ENCODE measurements at places on chromosomes 2 and 18.

DNA sequence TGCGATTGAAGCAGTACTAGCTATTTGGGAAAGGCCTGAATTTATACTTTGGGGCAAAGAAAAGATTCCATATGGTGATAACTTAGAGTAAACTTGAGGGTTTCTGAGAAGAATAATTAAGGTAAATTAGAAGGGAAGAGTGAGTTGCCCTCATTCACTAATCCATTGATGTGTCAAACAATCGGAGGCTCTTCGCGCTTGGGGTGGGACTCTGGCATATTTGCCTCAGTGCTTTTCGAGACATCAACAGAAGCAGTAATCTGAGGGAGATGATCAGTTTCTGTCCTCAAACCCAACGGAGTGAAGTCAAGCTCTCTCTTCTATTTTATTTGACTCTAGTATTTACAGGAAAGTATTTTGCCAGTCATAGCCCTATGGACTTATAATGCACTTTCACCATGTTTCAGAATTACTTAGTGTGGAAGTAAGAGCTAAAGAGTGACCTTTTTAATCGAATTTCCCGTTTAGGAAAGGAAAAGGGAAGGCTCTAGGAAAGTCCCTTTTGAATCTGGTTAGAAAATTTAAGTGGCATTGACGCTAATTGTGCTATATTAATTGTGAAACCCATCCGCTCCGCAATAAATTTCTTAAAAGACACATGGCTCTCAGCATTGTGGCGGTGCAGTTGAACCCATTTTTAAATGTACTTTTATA is 1.3 kb downstream of the RAB10 start:
- DNase-seq: peak; percentile 46

- no peak for DNase-seq
Observed at GRCh38 chr2:236061497-236061896, 106.7 kb downstream of the GBX2 start.

DNA sequence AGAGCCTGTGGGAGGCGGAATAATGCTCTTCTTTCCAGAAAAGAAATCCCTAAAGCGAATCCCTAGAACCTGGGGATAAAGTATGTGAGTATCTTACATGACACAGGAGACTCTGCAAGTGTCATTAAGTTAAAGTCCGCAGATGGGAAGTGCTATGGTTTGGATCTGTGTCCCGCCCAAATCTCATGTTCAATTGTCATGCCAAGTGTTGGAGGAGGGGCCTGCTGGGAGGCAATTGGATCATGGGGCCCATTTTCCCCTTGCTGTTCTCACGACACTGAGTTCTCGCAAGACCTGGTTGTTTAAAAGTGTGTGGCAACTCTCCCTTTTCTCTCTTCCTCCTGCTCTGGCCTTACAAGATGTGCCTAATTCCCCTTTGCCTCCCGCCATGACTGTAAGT is 207.8 kb downstream of the MYT1L start:
- DNase-seq: no peak

GRCh38 chr18:48676346-48676745 is 137.5 kb downstream of the CTIF start:
- DNase-seq: peak; percentile 47

GRCh38 chr18:58860747-58861231 is 3.9 kb upstream of the ZNF532 start:
- peak; percentile 45 for DNase-seq

DNA sequence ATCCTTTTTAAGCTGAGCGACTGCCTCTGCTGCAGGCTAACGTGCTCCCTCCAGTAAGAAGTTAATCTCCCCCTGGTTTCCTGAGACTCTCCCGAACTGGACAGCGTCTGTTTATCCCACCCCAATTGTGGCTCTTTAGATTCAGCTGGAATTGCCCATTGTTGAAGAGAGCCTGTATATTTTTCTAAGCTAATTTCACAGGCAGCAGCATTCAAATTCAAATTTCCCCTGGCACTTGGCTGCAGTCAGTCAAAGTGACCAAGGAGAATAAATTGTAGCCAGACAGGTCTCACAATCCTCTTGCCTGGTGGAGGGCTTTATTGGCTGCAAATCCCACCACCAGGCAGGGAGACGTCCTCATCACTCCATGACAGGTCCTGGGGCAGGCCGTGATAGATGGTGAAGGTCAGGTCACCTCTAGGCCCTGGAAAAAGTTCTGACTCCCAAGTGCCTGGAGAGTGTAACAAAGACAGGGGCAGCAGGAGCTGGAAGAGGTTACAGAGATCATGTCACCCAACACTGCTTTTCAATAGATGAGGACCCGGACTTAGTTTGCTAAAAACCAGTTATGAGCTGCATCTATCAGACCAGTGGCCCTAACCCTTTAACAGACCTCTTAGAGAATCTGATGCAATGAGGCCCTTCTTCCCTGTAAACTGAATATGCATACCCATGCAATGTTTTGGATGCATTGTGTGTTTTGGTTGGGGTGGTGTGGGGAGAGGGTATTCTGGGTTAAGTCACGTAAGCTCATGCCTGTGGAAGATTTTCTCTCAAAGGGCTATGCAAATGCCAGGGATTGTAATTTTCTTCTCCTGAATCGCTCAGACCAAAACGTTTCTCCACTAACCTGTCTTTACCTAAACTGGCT is 32.3 kb upstream of the C18orf32 start:
- DNase-seq: no peak

DNA sequence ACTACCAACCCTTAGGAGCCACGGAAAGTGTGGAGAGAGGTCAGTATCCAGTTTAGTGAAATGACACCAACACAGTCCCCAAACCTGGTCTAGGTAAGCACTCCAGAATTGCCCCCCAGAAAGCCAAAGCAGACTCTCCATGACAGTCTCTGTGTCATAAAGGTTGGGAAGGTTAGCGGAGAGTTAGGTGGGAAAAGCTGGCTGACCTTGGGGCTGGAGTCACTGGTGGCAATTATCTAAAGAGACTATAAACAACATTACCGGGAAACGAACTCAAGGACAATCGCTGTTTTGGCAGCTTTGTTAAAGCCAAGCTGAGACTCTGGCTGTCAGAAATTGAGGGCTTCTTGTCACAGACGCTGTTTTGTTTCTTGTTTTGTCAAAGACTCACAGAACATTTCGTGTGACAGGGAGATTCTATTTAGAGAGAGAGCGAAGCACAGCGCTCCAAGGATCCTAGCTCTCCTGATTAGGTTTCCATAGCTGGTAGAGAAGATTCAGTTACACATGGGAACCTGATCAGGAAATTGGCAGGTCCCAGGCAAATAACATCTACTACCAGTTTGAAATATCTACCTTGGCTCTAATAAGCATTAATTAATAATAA is 111.3 kb downstream of the LNPK start:
- no peak for DNase-seq

- DNase-seq: no peak
Observed at GRCh38 chr2:145023334-145023934, 503.5 kb upstream of the ZEB2 start.

GRCh38 chr2:8153258-8153718 is 528.6 kb upstream of the ID2 start:
- DNase-seq: no peak

GRCh38 chr18:55585920-55586561 is 2.0 kb downstream of the TCF4 start:
- DNase-seq: peak; percentile 49

DNA sequence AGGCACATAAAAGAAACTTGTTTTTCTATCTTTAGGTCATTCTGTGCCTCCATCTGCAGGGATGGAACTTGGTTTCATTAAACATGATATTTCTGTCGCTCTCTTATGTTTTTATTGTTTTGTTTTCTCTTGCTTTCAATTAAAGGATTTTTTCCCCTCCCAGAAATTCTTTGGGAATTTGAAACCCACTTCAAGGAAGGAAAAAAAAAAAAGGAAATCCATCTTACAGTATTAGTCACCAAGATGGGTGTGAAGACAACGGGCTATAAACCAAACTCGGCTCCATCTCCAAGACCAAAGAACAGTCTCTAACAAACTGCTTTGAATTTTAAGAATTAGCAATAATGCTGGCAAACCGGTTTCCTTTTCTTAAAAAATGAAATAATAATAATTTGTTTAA is 244.1 kb downstream of the BCL11A start:
- no peak for DNase-seq

GRCh38 chr2:15009681-15010080 is 377.2 kb downstream of the LRATD1 start:
- DNase-seq: peak; percentile 13

DNA sequence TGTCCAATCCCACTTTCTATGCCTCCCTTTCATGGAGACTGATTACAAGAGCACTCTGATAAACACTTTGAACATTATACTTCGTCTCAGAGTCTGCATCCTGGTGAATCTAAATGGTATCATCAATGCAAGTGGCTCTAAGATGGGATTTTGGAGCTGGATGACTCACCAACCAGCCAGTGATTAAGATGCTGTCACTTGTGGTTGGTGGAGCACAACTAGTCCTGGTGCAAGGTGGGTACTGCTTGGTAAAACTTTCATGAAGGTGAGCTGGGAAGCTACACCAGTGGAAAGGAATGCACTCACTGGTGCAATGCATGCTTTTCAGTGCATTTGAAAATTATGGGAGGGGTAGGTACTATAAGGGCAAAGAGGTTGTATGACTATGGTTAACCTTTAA is 137.7 kb upstream of the TRIB2 start:
- no peak for DNase-seq

DNA sequence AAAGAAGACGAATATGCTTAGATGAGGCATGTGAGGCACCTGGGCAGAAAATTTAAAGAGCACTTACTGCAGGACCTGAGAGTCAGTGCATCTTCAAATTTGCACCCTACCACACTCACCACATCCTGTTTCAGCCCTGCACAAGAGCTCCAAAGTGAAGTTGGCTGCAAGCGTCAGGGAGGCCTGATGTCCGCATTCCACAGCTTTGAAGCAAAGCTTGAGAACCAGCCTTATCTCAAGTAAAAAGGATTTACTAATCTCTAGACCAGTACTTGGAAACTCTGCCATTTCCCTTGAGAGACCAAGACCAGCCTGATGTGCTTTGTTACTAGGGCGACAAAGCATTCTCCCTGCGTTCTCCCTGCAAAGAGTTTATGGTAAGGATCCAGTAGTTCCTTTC is 3.4 kb upstream of the ASNSD1 start:
- no peak for DNase-seq

DNA sequence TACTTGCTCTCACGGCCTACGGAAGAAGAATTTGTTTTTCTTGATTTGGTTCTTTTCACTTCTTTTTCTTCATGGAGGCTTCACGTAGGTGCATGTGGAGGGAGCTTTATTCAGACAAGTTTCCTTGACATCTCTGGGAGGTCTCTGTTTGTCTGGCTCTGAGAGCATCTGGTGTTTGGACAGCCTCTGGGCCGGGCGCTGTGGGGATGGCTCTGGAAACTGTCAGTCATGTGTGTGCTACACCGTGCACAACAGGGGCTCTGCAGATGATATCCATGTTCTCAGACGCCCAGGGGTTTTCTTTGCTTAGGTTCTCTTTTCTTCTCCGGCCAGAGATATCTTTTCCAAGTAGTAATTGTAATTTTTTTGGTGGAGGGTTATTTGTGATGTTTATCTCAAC is 130.7 kb downstream of the SH3RF3 start:
- DNase-seq: no peak

DNA sequence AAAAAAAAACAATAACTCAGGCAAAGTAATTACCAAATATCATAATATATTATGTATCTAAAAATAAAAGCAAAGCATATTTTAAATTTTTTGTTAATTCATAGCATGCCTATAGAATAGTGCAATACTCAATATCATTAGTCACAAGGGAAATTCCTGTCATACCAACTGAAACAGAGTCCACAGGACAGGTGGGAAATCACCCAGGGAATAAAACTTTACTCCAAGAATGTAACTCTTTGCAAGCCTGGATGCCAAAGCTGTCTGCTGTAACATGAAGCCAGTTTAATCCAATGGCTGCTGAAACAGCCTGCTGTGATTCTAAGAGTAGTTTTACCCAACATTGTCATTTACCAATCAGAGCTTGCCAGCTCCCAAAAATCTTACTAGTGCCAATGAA is 40.0 kb upstream of the SULT1C3 start:
- DNase-seq: peak; percentile 37

DNA sequence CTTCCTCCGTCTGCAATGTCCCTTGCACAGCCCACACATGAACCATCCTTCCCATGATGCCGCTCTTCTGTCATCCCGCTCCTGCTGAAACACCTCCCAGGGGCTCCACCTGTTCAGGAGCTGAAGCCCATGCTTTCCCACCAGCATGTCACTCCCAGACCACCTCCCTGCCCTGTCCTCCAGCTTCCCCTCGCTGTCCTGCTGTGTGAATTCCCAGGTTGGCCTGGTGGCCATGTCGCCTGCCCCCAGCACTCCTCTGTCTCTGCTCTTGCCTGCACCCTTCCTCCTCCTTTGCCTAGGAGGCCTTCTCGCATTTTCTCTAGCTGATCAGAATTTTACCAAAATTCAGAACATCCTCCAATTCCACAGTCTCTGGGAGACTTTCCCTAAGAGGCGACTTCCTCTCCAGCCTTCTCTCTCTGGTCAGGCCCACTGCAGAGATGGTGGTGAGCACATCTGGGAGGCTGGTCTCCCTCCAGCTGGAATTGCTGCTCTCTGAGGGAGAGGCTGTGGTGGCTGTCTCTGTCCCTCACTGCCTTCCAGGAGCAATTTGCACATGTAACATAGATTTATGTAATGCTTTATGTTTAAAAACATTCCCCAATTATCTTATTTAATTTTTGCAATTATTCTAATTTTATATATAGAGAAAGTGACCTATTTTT is 8.9 kb upstream of the IL1RL2 start:
- no peak for DNase-seq

GRCh38 chr2:189835855-189836558 is 51.8 kb downstream of the PMS1 start:
- peak; percentile 30 for DNase-seq

DNA sequence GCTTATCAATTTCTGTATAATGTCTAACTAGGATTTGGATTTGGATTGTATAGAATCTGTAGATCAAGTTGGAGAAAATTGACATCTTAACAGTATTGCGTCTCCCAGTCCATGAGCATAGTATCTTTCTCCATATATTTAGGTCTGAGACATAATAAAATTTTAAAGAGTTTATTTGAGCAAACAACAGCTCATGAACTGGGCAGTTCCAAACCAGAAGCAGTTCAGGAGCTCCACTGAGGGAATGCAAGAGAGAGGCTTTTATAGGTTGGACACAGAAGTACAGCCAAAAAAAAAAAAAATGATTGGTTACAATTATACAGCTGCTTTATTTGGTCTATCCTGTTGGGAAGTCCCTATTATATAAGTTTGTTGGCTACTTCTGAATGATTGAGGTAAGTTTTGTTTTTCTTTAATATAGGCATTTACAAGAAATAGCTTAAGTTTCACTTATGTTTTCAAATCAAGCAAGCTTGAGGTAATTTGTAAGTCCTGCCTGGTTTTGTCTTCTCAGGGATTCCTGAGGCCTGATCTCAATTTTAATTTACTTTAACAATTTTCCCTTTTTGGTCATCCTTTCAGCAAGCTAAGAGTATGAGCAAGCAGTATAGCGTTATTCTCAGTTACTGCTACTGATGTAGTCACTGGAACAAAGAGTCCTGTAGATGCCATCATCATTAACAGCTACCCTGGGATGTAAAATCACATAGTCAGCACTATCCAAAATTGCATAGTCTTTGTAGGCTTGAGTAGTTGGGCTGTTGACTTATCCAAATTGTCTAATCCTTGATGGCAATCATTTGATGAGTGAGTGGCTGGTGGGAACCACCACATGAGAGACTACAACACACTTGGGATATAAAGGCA is 27.5 kb upstream of the RUFY4 start:
- DNase-seq: peak; percentile 17
